ENCODE measurements at places on chromosomes 4 and X.

DNA sequence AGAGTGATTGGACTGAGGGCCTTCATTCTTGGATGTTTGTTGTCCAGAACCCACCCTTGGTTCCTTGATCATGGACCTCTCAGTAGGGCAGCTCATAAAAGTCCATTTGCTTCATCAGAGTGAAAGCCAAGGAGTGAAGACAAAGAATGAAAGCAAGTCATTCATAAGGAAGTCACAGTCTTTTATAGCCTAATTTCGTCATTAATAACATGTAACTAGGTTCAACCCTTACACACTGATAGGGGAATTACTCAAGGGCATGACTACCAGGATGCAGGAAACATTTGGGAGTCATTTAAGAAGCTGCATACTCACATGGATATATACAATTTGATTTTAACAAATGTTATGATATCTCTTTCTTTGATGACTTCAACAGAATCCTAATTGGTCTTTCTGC is 95.2 kb downstream of the RPA4 start:
- DNase-seq: no peak

DNA sequence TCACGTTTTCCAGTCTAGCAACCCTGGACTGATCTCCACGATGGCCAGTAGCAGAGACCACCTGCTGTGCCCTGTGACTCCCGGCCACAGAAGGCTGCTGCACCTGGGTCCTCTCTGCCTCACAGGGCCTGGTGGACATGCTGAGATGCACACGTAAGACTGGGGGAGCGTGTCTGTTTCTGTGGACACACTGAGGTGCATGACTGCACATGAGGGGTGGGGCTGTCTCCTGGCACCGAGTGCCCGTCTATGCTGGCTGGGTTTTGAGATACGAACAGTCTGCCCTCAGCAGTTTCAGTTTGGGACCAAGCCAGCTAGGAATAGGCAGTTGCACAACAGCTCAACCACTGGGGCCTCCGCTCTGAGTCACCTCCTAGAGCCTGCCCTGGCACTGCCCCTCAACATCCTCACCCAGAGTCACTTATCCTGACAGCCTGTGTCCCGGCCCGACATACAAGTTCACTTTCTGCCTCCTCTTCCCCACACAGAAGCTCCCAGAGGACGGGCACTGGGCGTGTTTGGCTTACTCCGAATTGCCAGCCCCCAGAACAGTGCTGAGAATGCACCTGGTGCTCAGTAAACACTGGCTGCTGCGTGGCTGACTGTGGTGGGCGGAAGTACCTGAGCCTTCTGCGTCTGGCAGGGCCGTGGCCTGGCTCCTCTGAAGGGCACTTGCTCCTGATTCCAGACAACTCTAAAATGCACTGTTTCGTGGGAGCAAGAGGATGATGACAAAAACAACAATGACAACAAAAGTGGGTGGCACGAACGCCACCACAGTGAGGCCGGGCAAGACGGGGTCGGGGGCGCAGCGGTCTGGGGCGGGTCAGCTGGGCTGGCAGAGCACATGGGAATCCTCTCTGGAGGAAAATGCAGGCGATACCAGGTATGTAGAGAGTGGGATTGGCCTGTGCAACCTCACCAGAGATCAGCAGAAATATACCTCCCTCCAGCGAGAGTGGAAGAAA is 30.9 kb downstream of the RNF212 start:
- peak; percentile 42 for DNase-seq

DNA sequence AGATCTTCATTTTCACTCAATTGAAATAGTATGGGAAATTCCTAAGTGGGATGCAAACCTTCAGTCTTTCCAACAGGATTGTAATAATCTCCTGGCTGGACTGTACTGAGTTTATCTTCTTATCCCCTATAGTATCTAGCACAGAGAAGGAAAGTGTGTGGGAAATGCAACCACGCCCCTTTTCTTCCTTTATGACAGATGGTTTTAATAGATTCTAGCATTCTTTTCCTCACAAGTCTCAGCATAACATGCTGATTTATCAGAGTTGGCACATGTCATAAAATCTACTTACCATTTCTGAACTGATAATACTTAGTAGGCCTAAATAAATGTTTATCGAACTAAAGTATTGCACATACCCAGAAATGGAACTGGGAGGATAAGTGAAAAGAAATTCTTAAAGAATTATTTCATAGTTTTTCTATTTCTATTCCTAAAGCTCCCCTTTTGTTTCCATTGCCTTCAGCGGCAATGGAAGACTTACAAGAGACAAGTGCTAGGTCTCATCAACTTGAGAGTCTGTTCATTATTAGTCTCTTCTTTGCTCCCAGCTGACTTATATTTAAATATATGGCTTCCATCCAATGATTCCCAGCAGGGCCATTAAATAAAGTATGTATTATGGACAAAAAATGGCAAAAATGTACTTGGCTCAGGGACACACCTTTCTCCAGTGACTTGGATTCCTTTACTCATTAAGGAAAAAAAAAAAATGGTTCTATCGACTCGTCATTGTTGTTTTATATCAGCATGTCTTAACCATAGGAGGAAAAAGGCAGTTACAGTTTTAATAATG is 484.5 kb downstream of the IL1RAPL1 start:
- DNase-seq: no peak

GRCh38 chr4:122516376-122516775 is 59.9 kb upstream of the IL2 start:
- DNase-seq: no peak

DNA sequence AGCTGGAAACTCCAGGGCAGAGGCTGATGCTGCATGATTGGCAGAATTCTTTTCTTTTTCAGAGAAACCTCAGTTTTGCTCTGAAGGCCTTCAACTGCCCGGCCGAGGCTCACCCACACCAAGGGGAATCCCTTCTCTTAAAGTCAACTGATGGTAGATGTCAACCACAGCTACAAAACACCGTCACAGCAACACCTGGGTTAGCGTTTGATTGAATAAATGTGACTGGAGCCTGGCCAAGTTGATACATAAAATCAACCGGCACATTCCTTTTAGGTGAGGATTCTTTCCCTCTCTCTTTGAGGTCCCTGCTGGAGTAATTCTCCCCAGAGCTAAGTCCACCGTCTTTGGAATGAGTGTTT is 15.2 kb upstream of the KIAA0232 start:
- no peak for DNase-seq

GRCh38 chr4:161249779-161250440 is 913.9 kb downstream of the FSTL5 start:
- no peak for DNase-seq

DNA sequence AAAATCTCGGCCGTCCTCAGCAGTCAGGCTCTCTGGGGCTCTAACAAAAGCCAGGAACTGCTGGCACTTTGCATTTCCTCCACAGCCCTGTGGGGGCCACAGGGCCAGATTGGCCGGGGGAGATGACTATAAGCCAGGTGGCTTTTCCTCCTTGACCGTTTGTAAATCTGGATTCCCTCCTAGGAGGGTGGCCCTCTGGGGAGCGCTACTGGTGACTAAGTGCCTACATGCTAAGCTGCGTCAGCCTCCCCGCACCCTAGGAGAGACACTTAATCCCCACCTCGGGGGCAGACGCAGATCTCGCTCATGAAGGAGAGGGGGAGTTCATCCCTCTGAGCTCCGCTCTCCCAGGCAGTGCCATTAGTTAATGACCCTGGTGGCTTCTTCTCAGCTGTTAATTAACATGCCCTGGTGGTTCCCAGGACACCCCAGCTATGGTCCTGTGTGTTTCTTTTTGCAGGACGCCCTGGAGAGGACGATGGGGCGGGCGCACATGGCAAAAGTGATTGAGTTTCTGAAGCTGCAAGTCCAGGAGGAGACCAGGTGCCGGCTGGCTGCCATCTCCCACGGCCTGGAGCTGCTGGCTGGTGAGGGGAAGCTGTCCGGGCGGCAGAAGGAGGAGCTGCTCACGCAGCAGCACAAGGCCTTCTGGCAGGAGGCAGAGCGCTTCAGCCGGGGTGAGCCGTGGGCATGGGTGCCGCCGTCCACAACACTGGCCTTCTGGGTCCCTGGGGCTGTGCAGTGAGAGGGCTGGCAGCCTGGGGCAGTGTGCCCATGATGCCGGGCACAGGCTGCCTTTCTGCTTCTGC is 41.6 kb downstream of the EVC start:
- DNase-seq: peak; percentile 69

DNA sequence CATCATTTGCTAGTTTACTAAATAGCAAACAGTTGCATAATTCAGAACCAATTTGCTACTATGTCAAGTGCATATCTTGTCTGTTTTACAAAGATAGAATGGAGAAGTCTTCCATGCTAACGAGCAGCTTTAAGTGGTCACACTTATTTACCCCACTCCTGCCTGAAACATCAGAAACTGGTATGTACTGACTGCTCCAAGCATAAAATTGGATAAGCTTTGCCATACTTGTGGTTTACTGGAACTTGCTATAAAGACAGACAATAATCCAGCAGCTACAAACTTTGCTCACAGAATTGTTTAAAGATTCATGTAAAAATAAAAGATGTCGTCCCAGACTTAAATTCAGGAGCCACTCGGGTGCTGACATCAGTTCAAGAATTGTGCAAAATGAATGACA is 13.3 kb upstream of the CDKL2 start:
- DNase-seq: no peak

- DNase-seq: no peak
These were observed 62.5 kb downstream of the NDNF start for GRCh38 chr4:121009578-121010478.
